ENCODE measurements at places on chromosomes 5 and 9.
A peak's percentile ranks its signal among the peaks of the same experiment; 100 is the strongest.

DNA sequence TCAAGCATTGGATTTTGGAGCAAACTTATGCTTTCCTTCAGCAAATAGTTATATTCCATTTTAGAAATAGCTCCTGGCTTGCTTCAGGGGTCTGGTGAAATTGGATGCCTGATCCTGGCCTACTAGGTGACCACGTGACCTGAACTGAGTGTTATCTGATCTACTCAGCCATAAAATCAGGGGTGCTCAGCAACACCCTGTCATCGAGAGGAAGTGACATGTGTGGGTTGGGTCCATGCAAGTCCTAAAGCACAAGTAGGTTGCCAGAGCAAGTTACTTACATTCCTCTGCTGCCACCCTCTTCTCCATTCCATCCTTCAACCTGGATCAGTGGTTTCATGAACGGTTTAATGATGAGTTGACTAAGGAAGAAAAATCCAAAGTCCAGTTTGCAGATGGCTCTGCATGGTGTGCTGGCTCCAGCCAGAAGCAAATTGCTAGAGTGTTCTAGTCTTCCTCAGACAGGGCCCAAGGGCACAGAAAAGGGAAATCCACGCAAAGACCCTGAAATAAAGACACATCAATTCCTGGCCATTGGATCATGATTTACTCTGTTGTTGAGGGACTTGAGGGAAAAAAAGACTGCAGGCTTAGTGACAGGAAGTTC is 2.8 kb upstream of the FAM193B start:
- no peak for DNase-seq

GRCh38 chr9:72444435-72444834 is 77.0 kb upstream of the TMC1 start:
- no peak for DNase-seq

DNA sequence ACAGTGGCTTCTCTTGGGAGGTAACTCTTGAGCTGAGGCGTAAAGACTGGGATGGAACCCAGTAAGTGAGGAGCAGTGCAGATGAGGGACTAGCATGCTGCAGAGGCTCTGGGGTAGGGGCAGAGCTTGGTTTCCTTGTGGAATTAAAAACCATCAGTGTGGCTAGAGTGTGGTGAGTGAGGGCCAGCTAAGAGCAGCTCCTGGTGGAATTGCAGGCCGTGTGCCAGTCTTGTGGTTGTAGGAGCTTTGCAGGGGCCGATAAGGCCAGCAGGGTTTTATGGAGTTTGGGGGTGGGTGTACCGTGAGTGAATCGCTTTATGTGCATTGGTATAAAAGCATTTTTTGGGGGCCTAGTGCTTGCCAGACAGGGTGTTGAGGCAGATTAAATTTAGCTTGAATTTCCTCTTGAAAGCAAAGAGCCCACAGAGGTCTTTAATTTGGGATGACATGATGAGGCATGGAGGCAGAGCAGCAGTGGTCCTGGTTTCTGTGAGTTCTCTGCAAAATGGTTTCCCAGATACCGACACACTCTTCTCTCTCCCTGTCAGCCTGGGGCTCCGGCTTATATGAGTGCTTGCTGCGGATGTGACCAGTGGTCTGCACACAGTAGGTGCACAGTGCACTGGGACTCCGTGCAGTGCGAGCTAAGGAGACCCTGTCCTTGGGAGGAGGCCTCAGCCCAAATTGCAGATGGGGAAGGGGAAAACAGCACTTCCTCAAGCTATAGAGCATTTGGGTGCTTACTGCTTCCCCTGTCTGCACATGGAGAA is 176.4 kb upstream of the PITX1 start:
- DNase-seq = no peak

- DNase-seq = no peak
Observed at GRCh38 chr5:101045689-101046088, 142.6 kb upstream of the ST8SIA4 start.

DNA sequence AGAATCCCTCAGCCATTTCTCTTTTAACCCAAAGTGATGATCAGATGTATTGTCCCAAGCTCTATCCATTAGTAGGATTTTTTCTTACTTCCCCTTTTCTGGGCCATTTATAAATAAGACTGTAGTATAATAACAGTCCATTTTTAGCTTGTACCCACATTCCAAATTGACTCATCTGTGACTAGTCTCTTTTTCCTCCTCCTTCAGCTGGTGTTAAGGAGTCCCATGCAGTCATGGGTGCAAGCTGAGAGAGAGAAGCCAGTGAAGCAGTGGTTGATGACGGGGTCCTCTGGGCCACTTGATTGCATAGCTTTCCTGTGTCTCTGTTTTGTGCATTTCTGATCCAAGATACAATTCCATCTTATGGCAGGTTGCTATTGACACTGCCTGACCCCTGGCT is 476.0 kb upstream of the CD180 start:
- no peak for DNase-seq

DNA sequence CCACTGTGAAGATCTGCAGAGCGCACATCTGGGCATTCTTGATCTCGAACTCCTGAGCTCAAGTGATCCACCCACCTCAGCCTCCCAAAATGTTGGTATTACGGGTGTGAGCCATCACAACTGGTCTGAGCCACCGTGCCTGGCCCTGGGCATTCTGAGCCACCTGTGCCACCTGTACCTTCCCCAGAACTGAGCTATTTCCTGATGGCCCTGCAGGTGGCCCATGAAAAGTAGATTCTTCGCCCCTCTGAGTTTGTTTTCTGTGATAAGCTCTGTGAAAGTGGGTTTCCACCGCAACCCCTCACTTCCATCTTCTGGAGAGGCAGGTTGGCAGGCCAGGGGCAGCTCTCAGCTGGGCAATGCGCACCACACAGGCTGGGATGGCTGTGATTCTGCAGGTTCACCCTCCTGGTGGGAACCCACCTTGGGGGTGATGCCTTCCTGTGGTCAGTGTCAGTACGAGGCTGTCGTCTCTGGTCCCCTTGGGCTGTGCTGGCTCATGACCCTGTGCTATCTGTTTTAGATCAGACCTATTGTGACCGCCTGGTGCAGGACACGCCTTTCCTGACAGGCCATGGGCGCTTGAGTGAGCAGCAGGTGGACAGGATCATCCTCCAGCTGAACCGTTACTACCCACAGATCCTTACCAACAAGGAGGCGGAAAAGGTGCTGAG is 11.3 kb downstream of the CARD19 start:
- no peak for DNase-seq

DNA sequence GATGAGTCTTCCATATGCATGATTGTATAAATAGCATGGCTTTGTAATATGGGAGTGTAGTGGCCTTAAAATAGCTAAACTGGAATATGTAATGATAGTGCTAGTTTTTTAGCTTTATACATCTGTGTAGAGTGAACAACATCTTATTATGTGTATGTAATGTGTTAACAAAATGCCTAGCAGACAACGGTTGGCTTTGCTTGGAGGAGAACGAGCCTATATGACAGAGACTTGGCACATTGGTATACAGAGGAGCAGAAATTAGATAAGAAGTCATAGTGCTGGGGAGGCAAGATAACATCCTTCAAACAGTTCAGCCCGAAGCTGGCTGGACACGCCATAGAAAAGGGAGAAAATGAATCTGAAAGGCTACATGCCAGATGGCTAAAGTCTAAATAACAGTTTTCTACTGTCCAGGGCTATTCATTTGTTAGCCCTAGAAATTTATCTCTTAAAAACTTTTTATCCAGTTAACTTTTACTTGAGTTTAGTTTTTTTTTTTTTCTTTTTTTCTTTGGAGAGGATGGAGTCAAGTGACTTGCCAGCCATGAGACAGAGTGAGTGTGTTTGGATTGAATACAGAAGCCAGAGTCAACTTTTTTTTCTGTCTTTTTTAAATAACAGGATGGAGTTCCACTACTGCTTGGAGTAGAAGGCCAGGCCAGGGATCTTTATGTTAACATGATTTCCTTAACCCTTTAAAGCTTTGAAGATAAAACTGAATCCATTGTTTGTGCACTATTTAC is 214.4 kb upstream of the ACTBL2 start:
- DNase-seq = no peak

GRCh38 chr5:168055141-168055683 is 236.2 kb upstream of the WWC1 start:
- DNase-seq = no peak

- peak; percentile 10 for DNase-seq
Observed at GRCh38 chr5:62779010-62779422, 200.4 kb downstream of the LRRC70 start.

GRCh38 chr5:129477532-129477931 is 17.4 kb downstream of the ADAMTS19 start:
- no peak for DNase-seq

GRCh38 chr5:151081431-151082281 is 822 bp upstream of the TNIP1 start:
- no peak for DNase-seq

GRCh38 chr5:133643365-133643764 is 31.0 kb upstream of the FSTL4 start:
- DNase-seq = no peak

- DNase-seq = no peak
Observed at GRCh38 chr9:138074516-138074915, 196.9 kb downstream of the CACNA1B start.

DNA sequence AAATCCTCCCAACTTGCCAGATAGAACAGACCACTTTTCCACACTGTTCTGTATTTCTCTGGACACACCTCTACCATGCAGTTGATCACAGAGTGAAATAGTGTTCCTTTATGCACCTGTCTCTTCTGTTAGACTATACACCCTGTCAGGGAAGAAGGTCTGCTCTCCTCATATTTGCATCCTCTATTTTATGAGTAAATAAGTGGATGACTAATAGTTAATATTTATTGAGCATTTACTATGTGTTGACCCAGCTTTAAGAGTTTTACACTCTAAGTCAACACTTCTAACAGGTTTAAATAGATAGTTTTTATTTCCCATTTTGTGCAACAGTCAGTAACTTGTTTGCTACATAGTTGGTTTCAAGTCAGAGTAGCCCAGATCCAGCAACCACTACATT is 452.8 kb upstream of the MPDZ start:
- no peak for DNase-seq

DNA sequence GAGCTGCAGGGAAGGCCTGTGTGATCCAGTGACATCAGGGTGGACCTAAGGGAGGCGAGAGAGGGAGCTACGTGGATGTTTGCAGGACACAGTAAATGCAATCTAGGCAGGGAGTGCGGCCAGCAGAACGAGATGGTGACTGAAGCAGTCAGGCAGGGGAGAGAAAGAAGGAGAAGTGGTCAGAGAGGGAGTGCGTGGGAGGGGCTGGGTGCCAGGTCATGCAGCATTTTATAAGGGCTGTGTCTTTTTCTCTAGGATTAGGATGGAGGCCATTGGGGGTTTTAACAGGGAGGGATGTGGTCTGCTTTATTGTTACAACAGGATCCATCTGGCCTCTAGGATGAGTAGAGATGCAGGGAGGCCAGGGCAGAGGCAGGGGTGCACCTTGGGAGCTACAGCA is 80.4 kb downstream of the DCP2 start:
- no peak for DNase-seq

DNA sequence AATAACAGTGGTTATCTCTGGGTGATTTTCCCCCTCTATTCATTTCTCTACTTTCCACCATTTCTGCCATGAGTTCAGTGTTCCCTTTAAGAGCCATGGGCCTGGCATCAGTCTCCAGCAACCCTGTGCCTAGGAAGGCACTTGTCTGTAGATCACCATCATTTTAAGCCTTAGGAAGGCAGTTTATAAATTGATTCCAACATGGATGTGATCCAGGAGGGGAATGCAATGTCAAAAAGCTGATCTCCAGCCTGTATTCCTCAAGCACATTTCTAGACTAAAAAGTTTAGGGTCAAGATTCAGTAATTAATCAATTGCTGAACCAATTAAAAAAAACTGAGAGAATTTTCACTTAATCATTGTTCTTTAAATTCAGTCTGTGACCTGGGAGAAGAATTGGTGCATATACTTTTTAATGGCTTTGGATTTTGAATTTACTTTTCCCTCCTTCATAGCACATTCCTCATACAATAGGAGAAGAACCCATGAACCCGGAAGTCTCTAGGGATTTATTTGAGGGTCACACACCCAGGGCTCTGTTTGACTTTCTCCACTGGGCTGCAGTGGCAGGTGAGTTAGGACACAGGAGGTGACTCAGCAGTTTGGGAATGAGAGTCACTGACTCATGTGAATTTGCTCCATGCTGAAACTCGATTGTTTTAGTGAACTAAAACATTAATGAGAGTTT is 6.1 kb upstream of the ERMP1 start:
- peak; percentile 17 for DNase-seq

- DNase-seq = no peak
Observed at GRCh38 chr5:170479484-170479883, 24.3 kb upstream of the KCNIP1 start.

DNA sequence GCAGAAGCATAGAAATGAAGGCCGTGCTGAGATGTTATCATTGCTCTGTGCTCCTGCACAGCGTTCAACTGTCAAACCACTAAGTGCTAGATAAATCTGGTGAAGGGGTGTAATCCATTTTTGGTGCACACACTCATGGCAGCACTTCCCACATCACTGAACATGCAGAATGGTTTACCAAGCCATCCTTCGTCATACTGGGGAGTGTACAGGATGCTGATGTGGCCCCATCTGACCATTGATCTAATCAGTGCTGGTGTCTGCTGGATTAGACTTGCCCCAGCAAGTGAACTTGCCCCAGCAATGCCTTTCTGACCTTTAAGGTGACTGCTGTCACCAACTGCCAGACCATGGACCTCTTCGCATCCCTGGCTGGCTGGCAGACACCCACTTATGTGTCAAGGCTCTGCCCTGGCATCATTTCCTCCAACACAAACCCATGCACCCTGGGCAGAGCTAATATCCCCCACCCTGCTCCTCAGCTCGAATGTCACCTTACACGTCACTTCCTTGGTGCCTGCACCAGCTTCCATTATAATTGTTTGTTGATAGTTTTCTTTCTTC is 4.2 kb upstream of the SEMA4D start:
- DNase-seq = no peak

DNA sequence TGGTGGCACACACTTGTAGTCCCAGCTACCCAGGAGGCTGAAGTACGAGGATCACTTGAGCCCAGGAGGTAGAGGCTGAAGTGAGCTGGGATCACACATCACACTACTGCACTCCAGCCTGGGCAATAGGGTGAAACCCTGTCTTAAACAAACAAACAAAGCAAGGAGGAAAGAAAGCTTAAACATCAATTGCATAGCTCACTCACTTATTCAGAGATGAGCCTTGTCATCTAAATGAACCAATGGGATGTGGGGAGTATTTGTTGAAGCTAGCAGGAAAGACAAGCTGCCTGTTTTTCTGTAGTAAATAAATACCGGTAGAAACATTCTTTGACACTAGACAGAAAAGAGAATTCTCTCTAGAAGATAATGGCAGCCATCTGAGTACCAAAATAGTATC is 161.0 kb upstream of the SLC12A2 start:
- no peak for DNase-seq

DNA sequence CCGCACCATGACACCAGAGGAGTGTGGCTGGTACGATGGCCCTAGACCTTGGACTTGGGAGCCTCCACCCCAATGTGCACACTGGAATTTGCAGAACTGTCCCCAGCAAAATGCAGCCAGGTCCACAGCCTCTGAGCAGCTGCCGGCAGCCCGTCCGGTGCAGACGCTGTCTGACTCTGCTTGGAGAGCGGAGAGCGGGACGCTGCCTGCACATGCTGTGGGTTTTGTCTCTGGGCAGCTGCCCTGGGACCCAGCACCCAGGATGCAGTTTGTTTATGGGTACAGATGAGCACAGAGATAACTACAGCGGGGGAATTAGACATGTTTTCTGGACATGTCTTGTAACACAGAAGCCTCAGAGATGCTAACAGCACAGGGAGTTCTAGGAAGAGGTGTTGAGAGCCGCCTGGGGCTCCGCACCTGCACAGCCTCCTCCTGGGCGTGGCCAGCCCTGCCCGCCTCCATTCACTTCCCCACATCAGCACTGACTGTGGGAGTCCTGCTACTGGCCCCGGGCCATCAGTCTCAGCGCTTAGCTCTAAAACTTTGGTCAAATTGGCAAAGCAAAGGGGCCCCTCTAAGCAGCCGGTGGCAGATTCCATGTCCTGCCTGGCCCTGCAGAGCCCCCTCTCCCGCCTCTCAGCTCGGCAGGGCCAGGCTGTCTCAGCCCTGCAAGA is 159.6 kb downstream of the IRX2 start:
- no peak for DNase-seq

Data from NCI-H510A (cell line).